ENCODE measurements at places on chromosomes 11 and 22. TPM values are rescaled to one million over a fixed set of nuclear protein-coding genes. Genes with fewer than 3 reads are reported as not detected.

MAP6 gene
- 1.1 TPM for total RNA-seq

ZP1 gene
- total RNA-seq, result not detected

PGA3 gene
- total RNA-seq, result not detected

GRCh38 chr11:47047972-47048371 is 111.4 kb downstream of the CSTPP1 start:
- DNase-seq, result no peak

GRCh38 chr22:17120281-17120680 is 879 bp downstream of the TMEM121B start:
- DNase-seq, result no peak

SCGB1D2 gene
- not detected for total RNA-seq

Data from epithelial cell of proximal tubule (primary cell).